ENCODE measurements at places on chromosomes 7 and 10.
A peak's percentile ranks its signal among the peaks of the same experiment; 100 is the strongest.

- DNase-seq = peak; percentile 68
Observed at GRCh38 chr7:115230882-115231571, 309.1 kb downstream of the MDFIC start.

GRCh38 chr10:102824664-102825063 lies 12.5 kb downstream of the CYP17A1 start:
- no peak for DNase-seq

- no peak for DNase-seq
Observed at GRCh38 chr7:8773518-8773917, 340.1 kb downstream of the NXPH1 start.

DNA sequence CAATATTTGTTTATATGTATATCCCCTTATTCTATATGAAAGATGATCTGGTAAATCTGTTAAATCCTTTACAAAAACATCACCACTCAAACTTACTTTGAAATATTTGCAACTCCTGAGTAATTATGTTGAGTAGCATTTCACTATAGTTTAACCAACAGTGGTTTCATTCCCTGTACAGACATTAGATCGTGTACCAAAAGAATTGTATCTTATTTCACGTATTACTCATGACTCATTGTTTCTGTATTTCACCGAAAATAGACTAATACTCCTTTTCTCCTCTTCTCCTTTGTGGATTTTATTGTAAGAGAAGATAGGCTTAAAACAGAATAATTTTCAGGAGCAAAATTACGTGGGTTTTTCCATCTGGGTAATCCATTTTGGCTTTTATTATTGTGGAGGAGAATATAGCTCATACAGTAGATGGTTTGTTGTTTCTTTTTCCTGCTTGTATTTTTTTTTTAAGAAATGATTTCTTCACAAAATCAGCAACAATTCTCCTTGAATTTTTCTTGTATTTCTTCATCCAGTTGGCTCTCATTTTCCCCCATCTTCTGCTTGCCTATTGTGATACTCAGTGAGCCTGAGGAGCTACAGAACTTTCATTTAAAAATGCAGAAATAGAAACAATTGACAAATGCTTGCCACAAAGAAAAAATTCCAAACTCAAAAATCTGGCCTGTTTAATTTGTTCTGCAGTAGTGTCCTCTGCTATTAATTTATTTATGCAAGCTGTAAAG lies 90.6 kb upstream of the OIT3 start:
- DNase-seq = no peak

DNA sequence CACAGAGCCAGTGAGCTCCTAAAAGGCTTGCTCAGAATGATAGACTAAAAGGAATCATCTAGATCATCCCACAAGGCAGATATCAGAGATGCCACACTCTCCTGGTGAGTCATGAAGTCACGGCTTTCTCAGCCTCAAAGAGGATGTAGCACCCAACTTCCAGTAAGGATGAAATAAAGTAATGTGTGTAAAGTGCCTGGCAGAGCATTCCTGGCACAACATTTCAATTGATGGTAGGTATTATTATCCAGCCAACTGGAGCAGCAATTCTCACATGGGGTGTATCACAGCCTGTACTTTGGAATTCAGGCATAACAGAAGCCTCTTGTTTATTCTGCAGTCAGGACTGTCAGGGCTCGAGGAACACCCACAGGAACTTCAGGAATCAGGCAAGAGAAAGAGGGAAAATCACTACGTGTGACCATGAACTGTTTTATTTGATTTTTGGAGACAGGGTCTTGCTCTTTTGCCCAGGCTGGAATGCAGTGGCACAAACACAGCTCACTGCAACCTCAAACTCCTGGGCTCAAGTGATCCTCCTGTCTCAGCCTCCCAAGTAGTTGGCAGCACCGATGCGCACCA lies 5.3 kb upstream of the NAT16 start:
- no peak for DNase-seq

DNA sequence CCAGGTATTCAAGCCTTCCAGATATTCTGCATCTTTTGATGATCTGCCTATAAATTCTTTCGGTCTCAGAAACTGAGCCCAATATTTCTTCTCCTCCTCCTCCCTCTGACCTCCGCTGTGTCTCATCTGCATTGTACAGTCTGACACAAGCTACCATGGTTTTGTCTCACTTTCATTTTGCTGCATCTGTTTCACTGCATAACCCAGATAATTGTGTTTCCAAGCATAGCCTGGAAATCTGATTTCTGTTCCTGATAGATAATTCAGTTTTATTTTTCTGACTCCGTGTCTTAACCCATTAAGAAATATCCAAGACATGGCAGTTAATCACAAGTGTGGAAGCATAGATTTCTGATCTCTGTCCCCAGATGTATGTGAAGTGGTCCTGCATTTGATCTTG lies 374.2 kb upstream of the SEMA3A start:
- no peak for DNase-seq

DNA sequence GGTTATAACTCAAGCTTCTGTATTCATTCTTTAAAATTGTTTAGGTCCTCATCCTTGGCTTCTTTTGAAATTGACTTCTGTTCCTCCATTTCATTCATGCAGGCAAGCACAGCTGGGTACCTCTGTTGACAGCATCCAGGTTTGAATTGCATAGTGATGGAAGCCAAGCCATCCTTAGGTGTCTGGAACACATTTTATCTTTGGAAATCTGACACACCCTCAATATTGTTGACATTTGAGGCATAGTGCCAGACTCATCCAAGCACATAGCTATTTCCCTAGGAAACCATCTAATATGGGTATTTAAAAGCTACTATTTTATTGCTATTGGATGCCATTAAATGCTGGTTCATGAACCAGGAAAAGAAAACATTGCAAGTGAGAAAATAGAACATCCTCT lies 142.1 kb upstream of the PTPRZ1 start:
- DNase-seq = no peak

GRCh38 chr10:52145636-52146035 lies 168.4 kb upstream of the DKK1 start:
- no peak for DNase-seq

DNA sequence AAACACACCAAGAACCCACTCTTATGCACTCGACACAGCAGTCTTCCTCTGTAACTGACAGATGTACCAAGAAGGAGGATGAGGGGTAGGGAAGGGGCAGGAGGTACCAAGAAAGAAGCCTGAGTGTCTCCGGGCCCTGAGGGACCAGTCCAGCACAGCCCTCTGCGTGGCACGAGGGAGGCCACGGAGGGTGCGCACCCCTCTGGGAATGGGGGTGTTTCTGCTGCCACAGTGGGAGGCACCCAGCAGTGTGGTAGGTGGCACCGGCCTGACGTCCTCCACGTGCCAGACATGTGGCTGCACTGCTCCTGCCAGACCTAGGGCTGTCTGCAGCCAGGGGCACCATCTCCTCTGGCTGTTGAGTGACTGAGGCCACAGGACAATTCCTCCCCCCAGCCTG lies 154.3 kb downstream of the ZMYND11 start:
- DNase-seq = no peak

DNA sequence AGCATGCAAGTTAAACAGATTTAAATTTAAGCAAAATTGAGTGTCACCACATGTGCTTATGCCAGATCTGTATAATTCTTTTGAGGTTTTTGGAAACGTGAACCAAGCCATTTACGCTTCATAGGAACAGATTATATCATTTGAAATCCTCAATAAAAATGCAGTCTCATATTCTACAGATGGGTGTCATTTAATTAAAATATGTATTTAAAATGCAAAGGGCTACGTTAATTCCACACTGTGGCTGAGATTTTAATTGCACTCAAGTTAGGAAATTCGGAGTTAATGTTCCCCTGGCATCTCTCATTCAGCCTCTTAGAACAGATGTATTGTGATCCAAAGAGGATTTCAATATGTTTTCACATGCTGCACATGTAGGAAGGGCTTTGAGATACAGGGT lies 164.5 kb upstream of the LRGUK start:
- DNase-seq = no peak

DNA sequence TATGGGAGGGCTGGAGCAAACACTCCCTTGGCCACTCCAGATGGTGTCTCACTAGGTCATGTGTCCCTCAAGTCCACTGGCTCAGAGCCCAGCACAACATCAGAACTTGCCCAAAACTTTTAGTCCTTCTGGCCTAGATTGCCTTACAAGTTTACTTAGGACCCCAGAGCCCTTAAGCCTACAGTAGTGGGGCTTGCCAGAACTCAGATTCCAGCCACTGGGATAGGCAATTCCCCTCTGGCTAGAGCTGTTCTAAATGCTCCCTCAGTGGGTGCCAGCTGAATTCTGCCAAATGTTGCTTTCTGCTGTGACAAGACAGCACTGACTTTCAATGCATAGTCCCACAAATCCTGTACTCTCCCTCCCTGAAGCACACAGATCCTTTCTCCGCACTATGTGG lies 331.1 kb downstream of the HTR7 start:
- DNase-seq = no peak

GRCh38 chr7:142835487-142835886 lies 19.4 kb upstream of the EPHB6 start:
- DNase-seq = peak; percentile 30

DNA sequence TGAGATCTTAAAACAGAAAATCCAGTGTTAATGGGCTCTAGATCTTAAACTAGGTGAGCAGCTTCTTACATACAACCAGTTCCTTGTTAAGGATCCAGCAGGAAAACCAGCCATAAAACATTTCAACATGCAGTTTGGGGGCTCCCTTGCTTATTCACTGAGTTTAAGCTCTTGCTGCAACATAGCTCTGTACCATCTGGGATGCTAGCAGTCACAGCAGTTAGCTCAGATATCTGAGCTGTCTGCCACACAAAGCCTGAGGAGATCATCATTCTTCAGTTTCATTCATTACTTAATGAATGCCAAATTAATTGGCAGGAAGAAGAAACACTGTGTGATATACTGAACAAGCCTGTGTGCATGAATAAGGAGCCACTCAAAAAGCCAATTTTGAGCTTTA lies 62.8 kb downstream of the PODXL start:
- DNase-seq = no peak

DNA sequence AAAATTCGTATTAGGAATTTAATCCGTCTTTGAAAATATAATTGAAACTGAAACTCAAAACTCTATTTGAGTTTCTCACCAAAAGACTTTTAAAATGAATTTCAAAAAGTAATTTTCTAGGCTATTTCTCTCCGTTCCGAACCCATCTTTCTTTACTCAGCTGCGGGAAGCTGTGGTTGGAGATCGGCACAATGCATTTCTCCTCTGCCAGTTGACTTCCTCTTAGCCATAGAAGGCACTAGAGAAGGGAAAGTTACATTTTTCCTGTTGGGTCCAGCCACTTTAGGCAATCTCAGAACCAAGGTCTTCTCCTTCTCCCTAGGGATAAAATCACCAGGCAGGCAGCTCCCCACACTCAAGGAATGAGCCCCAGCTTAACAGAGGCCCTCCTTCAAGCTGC lies 133.6 kb upstream of the COL1A2 start:
- no peak for DNase-seq

Measured in CD4-positive, alpha-beta T cell treated with Interleukin-2 at 100 ng/mL for 4 hours (primary cell).